ENCODE measurements at places on chromosomes 4 and X.

DNA sequence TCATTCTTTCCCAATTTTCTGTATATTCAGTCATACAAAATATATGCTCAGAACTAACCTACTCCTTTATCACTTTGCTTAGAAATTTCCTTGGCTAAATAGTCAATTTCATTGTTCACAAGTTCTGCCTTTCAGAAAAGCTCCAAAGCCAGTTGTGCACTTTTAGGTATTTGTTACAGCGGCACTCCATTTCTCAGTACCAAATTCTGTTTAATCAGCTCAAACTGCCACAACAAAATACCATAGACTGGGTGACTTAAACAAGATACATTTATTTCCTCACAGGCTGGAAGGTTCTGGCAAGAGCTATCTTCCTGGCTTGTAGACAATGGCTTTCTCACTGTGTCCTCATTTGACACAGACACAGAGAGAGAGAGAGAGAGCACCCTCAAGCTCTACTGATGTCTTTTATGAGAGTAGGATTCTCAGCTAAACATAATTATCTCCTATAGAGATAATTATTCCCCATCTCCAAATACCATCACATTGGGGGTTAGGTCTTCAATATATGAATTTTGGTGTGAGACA lies 188.8 kb upstream of the FSTL5 start:
- peak; percentile 90 for DNase-seq

DNA sequence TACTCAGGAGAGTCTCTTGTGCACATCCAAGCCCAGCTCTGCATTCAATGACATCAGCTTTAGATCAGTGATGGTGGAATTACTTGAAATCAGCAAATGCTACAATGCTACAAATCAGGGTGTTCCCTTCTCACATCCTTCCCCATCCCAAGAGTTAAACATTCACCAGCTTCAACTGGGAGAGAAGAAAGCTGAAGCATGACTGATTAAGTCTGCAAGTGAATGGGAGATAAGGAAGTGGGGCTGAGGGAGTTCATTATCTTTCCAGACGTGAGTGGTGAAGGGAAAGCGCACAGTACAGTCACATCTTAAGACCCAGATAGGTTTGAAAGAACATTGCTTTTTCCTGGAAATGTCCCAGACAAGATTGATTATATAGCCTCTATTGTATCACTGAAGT lies 26.2 kb upstream of the MAP9 start:
- no peak for DNase-seq

- DNase-seq = no peak
These were observed 62.4 kb upstream of the CRMP1 start for GRCh38 chr4:5955201-5955821.

GRCh38 chr4:47698837-47699236 lies 139.0 kb downstream of the CORIN start:
- DNase-seq = no peak
